Left hindlimb (tissue), 1 donor: ENCODE measurements at places on chromosomes 13 and 19.

GRCh38 chr19:49767381-49767780, 580 bp downstream of the AP2A1 start:
- DNase-seq = no peak

- DNase-seq = no peak
Observed at GRCh38 chr13:55402870-55403269, 1737.8 kb upstream of the PRR20A start.

GRCh38 chr19:58572818-58573657, at the start of gene MZF1:
TSS of gene MZF1 (minus strand) at chr19:58573335. CDS start at chr19:58571389, 1,946 bp downstream.
- DNase-seq = peak; percentile 100

GRCh38 chr19:17215127-17215971, at the start of gene USE1:
TSS of gene USE1 (plus strand) at chr19:17215357. CDS start at chr19:17215406, 49 bp downstream.
- peak; percentile 94 for DNase-seq

DNA sequence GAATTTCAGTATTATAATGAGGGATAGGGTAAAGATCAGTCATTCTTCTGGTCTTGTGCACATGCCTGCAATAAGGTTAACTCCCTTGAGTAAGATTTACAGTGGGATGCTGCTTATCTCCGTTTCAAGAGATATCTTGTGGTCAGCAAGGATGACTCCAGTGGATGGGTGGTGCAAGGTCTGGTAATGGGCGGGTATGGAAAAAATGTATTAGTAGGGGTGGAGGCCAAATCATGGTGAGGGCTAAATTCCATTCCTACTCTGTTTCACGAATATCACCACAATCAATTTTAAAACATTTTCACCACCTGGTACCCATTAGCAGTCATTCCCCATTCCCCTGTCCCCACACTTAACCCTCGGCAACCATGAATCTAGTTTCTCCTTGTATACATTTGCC, 40.6 kb downstream of the CCDC122 start:
- DNase-seq = no peak

DNA sequence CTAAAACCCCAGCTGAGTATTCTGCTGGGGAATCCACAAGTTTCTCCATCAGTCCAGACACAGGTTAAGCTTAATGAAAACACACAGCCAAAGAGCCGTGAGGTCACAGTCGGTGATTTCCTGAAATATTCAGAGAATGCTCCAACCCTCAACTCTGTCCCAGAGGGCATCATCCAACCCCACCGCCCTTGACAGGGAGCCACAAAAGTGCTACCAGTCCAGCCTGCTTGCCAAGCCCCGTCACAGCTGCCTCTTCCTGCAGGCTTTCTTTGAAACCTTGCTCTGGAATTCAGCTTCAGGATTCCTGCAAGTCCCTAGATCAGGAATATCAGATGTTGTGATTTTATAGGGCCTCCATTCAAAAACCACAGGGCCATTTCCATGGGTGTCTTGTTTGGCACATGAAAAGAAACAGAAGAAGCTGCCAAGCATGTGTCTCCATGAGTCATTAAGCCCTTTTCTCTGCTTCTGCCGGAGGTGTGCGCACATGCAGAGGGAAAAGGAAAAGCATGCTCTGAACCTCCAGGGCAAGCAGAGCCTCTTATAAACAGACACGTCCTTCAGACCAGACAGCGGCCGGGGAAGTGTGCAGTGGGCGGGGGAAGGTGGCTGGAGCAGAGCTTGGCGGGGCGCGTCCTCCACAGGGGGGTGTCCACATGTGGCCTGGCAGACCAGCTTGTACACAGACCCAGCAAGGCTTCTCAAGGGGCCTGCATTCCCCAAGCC, 164.7 kb downstream of the KATNAL1 start:
- peak; percentile 77 for DNase-seq

GRCh38 chr13:49185264-49185663, 34.9 kb upstream of the MLNR start:
- DNase-seq = no peak

- DNase-seq = no peak
Observed at GRCh38 chr13:35714121-35714520, 237.6 kb upstream of the MAB21L1 start.

GRCh38 chr13:107031716-107032115, 463.8 kb upstream of the ARGLU1 start:
- no peak for DNase-seq

DNA sequence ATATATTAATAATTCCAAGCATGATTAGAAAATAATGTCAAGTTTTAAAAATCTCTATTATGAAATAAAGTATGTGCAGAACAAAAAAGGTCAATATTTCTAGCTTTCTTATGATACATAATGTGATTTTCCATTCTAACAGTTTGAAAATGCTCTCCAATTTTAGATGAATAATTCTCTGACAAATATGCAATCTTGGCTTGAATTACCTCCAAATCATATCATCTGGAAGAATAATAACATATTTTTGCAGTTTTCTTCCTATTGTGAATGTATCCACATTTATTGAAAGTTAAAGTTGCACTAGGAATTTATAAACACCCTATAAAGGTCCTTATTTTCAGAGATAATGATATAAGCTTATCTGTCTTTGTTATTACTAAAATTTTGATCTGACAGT, 548.5 kb upstream of the SLC10A2 start:
- no peak for DNase-seq

GRCh38 chr13:41552031-41552430, 94.7 kb downstream of the RGCC start:
- DNase-seq = no peak

DNA sequence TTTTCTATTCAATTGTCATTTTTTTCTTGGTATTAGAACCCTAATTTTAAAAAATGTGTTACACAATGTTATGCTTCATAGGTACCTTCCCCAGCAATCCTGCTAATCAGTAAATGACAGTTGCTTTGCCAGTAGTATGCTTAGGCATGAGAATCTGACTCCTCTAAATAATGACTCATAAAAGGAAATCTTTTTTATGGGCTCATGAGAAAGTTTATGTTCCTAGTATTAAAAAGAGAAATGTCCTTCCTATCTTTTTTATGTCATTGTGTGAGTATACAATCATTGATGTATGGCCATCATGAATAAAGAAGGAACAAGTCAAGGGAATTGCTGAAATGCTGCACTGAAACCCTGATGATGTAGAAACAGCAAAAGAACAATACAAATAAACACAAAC, 1237.7 kb upstream of the PCDH20 start:
- DNase-seq = no peak

- peak; percentile 30 for DNase-seq
Observed at GRCh38 chr19:2043961-2044708, 6.9 kb downstream of the MKNK2 start.

DNA sequence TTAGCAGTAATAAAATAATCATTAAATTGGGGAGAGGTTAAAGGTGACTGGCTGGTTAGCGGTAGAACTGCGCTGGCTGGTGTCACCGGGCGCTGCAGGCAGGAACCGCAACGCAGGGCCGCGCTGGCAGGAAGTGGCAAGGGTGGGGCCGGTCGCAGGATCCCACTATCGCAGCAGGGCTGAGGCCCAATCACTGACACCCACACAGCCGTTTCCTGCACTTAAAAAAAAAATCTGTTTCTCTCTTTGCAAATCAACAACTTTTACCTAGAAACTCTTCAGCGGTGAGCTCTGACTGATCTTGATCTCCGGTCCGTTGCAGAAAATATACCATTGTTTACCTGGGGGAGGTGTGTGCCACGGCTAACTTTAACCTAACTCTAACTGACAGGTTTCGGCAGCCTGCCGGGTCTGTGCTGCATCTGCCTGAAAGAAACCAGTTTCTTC, 46.9 kb downstream of the KLF2 start:
- no peak for DNase-seq

- DNase-seq = peak; percentile 82
Observed at GRCh38 chr19:57099199-57099661, 20.6 kb upstream of the USP29 start.

DNA sequence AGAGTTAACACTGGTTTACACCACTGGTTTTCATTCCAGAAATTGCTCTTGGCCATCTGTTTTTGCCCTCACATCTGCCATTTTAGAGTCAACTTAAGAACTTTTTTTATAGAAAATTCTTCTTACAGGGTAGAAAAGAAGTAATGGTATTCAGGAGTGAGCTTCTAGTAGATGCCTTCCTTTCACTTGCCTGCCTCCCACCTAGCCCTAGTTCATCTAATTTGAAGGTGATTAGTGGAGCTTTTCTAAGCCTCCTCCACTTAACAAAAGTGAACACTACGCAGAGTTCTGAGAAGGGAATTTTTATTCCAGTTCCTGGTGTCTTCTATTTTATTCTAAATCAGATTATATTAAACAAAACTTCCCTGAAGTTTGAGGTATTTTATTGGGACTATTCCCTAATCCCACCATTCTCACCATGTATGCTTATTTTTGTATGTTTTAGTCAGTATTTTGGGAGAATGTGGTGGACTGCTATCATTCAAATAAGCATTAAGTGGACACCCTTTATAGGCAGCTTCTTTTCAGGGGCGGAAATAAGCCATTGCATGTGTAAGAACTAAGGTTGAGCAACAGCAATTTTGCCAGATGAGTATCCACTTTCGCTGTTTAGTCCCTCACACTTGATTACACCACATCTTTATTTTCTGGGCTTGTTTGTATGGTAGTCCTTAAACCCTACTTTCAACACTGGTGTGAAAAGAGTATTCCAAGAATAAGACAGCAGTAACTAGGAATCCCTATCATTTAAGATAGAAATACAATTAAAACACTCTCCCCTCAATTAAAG, 156.9 kb downstream of the ENOX1 start:
- no peak for DNase-seq

DNA sequence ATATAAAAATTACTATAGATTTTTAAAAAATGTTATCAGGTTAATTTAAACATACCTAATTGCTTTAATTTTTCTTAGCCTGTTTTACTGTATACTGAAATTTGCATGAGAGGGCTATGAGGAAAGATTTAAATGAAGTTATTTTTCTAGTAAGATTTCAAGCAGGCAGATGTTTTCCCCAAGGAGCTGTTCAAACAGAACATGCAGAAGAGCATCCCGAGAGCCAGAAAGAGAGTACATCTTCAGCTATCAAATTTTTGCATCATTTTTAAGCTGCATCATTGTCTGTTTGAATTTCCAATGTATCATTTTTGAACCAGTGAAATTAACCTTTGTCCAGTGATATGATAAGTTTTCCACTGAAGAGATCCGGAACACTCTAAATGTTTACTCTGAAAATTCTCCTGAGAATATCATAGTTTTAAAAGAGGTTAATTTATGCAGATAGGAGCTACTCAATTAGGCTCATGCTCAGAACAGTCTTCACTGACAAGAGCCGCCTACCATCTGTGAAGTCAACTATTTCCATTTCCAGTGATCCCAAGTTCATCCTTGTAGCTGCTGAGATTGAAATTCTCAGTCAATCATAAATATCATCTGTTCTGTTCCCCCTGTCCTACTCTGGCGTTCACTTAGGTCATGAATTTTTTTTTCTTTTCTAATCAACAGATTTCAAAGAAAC, 467.7 kb upstream of the NBEA start:
- no peak for DNase-seq

- DNase-seq = no peak
Observed at GRCh38 chr19:39754971-39755370, 17.1 kb upstream of the CLC start.

DNA sequence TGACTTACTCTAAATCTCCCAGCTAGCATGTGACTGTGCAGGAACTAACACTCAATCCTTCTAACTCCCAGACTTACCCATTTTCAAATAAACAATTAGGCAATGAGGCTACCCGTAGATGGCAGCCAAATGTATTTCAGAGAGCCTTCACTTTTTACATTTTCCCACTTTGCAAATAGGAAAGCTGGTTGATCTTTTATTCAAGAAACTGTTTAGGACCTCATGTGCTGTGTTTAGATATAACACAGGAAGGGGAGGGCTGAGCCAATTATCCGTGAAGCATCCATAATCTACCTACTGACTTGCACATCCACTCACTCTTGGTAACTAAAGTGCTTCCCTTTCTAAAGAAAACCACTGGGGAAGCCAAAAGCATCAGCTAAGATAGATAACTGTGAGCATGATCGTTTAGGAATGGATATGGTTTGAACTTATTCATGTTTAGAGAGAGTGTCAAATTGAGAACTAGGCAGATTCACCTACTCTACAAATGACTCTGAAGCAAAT, 33.4 kb downstream of the MBNL2 start:
- no peak for DNase-seq

GRCh38 chr13:24203811-24204210, 43.3 kb downstream of the SPATA13 start:
- DNase-seq = no peak

DNA sequence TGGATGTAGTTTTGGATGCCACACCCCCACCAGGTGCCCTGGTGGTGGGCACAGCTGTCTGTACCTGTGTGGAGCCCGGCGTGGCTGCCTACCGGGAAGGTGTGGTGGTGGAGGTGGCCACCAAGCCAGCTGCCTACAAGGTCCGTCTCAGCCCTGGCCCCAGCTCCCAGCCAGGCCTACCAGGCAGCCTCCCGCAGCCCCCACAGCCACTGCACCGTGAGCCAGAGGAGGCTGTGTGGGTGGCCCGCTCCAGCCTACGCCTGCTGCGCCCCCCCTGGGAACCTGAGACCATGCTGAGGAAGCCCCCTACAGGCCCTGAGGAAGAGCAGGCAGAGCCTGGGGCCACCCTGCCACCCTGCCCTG, 3.5 kb downstream of the CIC start:
- no peak for DNase-seq

- no peak for DNase-seq
Observed at GRCh38 chr13:74153316-74153715, 19.1 kb upstream of the KLF12 start.

GRCh38 chr19:31127134-31127967, 221.9 kb downstream of the TSHZ3 start:
- no peak for DNase-seq

- DNase-seq = no peak
Observed at GRCh38 chr13:25466880-25467279, 95.1 kb downstream of the ATP8A2 start.
